ENCODE measurements at places on chromosomes 5 and 9. TPM values are rescaled to one million over a fixed set of nuclear protein-coding genes. Genes with fewer than 3 reads are reported as not detected.

DNA sequence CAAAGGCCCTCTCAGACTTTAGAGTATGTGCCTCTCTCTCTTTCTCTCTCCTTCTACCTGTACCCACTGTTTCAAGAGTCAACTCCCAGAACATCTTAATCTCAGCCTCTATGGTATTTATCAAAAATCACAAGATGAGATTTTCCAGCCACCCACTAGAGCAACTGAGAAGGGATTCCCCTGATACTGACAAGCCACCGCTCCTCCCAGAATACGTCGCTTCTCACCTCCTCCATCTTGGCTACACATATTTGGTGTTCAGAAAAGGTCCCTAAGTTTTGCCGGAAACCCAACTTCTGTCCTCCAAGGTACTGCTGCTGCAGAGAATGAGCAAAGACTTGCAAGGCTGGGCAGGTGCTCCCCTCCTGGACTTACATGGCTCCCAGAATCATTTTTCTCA is 6.1 kb downstream of the GARIN3 start:
- H3K27me3 ChIP-seq: no peaks in the 10 kb centered on the region
- no peak overlapping the region for H3K4me3 ChIP-seq

DNA sequence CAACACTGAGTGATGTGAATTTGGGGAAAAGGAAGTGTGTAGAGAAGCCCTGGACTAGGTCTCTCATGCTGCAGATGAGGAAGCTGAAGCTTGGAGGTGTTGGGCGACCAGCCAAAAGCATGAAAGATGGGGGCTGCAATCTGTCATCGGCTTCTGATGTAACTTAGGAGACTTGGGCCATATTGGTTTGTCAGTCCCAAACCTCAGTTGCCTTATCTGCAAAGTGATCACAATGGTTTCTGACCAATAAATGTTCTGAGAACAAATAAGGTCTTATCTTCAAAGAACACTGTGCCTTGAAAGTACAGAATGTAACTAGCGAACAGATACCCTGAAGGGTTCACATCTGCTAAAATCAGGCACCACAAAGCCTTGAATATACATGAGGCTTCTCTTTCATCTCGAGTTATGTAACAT is 198.4 kb upstream of the NR3C1 start:
- no peak for DNase-seq
- peaks cover 8% of the 10 kb centered on the region for H3K4me1 ChIP-seq
- H3K27ac ChIP-seq: no peak overlapping the region
- no peak overlapping the region for H3K4me3 ChIP-seq
- H3K36me3 ChIP-seq: no peaks in the 10 kb centered on the region

DNA sequence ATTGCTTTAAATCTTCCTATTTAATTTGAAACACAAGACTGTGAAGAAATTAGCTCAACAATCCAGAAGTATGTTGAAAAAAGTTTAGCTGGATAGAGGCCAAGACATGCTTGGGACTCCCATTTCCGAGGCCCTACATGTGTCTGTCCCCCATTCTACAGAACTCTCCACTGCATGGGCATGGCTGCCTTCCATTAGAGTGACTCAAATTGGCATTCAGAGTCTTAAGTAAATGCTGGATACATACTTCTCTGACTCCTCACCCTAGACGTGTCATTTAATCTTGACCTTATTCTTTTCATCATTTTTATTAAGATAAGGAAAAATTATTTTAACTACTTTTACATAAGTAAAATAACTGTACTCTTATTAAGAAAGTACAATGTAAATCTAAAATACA is 530.4 kb upstream of the CDH9 start:
- DNase-seq: no peak
- no peak overlapping the region for H3K4me3 ChIP-seq
- H3K4me1 ChIP-seq: no peaks in the 10 kb centered on the region

DNA sequence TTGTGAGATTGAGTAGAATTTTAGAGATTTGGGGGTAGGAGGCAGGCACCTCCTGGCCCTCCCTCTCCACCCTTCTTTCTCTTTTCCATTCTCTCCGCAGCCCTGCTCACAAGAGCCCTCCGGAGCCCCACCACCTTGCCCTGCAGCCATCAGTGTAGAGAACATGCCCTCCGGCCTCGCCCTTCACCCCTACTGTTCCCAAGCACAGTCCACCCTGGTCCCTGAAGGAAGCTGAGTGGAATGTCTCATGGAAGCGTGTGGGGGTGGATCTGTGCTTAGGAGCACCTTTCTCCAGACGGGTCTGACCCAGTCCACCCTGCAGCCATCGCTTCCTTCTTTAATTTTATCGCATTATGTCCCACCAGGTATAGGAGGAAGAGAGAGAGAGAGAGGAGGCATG is 267.1 kb downstream of the NSG2 start:
- H3K4me3 ChIP-seq: no peak overlapping the region
- H3K36me3 ChIP-seq: no peaks in the 10 kb centered on the region
- H3K4me1 ChIP-seq: no peaks in the 10 kb centered on the region
- H3K27me3 ChIP-seq: peaks cover 2% of the 10 kb centered on the region
- H3K27ac ChIP-seq: no peak overlapping the region

DNA sequence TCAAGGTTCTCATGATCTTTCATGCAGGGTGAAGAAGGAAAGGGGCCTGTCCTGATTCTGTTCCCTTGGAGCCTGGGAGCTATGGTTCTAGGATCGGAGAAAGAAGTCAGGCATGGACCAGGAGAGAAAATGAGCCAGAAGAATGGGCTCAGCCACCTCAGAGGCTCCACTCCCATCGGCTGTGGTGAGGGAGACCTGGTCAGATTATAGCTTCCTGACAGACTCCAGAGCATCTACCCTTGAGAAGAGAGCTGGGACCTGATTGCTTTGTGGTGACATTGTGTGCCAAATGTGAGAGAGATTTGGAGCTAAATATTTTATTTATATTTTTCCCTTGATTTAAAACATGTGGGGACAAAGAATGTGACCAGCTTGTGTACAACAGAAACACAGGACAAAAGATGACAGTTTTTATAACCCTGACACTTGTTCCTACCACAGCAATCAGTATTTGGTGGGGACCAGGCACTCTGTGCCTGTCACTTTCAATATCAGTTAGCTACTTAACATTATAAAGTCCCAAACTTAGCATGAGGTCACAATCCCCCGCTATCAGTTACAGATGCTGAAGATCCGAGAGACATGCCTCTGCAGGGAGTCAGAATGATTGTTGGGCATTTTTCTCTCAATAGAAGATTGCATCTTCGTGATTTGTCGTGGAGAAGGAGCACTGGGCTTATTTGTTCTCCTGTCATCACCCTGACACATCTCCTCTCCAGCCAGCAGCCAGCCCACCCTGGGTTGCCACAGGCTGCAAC is 228.3 kb upstream of the ADAMTS16 start:
- DNase-seq: no peak
- H3K4me3 ChIP-seq: no peak overlapping the region
- H3K4me1 ChIP-seq: no peaks in the 10 kb centered on the region
- H3K27me3 ChIP-seq: no peaks in the 10 kb centered on the region
- no peak overlapping the region for H3K27ac ChIP-seq

DNA sequence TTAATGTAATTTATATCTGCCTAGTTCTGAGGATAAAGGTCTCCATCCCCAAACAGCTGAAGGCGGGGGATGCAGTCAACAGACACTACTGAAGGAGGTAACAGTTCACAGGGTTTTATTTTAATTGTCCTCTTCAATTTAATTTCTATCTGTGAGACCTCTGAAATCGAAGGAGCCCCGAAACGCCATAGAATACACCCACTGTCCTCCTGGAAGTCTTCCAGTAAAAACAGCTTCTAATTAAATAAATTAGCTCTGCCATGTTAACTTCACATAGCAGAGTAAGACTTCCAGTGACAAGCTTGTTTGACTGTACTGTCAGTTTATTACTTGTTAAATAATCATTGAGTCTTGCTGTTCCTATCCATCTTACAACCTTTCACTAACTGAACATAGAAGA is 193.5 kb downstream of the SEC61B start:
- no peaks in the 10 kb centered on the region for H3K36me3 ChIP-seq
- DNase-seq: no peak
- no peaks in the 10 kb centered on the region for H3K4me1 ChIP-seq
- no peak overlapping the region for H3K4me3 ChIP-seq
- H3K27me3 ChIP-seq: no peaks in the 10 kb centered on the region

DNA sequence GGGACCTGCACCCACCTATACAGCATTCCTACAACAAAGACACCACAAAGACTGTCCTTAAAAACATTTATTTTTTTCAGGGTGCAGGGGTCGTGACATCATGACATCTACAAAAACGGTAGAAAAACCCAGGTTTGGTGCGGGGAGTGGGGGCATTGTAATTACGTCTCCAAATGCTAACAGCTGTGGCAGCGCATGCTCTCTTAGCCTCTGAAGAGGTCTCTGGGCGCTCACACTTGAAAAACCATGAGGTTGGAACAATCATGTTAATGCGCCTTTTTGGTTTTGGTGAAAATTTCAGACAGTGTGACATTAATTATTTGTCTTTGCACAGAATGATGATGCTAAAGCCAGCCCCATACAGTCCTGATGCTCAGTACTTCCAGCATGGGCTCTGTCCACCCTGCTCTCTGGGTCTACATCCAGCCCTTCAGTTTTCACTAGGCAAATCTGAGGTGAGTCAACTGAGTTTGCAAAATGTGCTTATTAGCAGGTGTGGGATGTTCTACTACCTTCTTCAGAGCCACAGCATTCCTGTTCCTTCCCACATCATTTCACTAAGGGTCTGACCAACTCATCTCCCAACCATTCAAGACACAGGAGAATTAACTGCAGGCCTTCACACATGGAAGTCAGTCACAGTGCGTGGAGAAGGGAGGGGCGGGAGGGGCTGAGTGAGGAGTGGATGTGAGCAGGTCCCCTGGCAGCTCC is 14.1 kb downstream of the ALDH1B1 start:
- H3K36me3 ChIP-seq: no peaks in the 10 kb centered on the region
- no peak overlapping the region for H3K27ac ChIP-seq
- DNase-seq: no peak
- no peaks in the 10 kb centered on the region for H3K4me1 ChIP-seq
- H3K4me3 ChIP-seq: no peak overlapping the region

GRCh38 chr5:7395432-7395946 is 449 bp upstream of the ADCY2 start:
- no peaks in the 10 kb centered on the region for H3K36me3 ChIP-seq
- peaks cover 29% of the 10 kb centered on the region for H3K27me3 ChIP-seq
- no peaks in the 10 kb centered on the region for H3K4me1 ChIP-seq
- DNase-seq: no peak
- no peak overlapping the region for H3K27ac ChIP-seq
- H3K4me3 ChIP-seq: no peak overlapping the region

- DNase-seq: no peak
- H3K27me3 ChIP-seq: no peaks in the 10 kb centered on the region
- no peak overlapping the region for H3K4me3 ChIP-seq
- H3K27ac ChIP-seq: no peak overlapping the region
Measured at GRCh38 chr5:2353211-2353610, 398.3 kb downstream of the IRX2 start.

DNA sequence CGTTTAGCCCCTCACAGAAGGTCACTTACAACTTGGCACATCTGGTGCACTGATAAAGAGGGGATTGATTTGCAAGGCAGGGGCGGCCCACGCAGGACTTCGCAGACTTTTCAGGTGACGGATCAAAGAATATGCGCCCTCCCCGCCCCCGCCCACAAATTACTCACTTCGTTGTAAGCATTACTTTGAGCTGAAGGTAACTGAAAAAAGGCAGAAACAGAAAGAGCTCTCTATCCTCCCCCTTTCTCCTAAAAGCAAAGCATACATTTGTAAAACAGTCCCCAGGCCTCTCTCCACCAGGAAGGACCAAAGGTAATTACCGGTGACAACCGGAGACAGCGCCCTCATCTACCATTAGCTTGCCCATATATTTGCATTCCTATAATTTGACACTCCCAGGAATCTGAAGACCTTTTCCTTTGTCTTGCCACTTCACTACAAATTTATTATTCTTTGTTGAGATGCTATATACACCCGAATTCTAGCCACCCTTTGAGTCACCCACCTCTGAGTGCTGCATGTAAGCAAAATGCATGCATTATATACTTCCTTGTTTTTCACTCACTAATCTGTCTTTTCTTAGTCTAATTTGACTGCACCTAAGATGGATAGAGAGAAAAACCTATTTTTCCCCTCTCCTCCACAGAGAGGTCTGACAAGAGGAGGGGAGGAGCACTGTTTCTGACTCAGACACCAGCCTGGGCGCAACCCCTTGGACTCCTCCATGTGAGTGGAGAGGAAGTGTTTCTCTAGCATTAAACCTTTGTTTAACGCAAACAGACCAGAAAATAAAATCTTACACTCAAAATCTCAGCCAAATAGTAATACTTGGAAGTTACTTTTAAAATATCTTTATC is 74.7 kb upstream of the SPIN1 start:
- H3K4me3 ChIP-seq: no peak overlapping the region
- no peaks in the 10 kb centered on the region for H3K36me3 ChIP-seq
- H3K27ac ChIP-seq: no peak overlapping the region
- H3K4me1 ChIP-seq: peaks cover 14% of the 10 kb centered on the region

- DNase-seq: no peak
- no peak overlapping the region for H3K27ac ChIP-seq
- H3K27me3 ChIP-seq: no peaks in the 10 kb centered on the region
- no peak overlapping the region for H3K4me3 ChIP-seq
- H3K36me3 ChIP-seq: no peaks in the 10 kb centered on the region
Measured at GRCh38 chr5:161095953-161096352, 243.9 kb upstream of the ATP10B start.

DNA sequence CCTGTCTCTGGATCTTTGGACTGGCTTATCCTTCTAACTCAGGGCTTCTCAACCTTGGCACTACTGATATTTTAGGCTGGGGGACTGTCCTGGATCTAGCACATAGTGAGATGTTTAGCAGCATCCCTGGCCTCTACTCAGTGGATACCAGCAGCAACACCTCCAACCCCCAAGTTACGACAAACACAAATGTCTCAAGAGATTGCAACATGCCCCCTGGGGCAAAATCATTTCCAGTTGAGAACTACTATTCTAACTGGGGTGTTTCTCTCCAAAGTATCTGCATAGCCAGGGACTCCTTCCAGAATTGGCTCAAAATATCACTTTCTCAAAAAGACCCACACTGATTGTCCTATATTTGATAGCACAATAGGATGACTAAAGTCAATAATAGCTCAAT is 7.2 kb upstream of the TLR4 start:
- no peaks in the 10 kb centered on the region for H3K36me3 ChIP-seq
- no peaks in the 10 kb centered on the region for H3K27me3 ChIP-seq
- H3K27ac ChIP-seq: no peak overlapping the region
- H3K4me1 ChIP-seq: no peaks in the 10 kb centered on the region

The ZNF883 gene
- not detected for total RNA-seq

The ADCY2 gene
- not detected for total RNA-seq

The CPEB4 gene
- total RNA-seq: 13.8 TPM

The AQP7 gene
- 0.44 TPM for total RNA-seq

The STC2 gene
- total RNA-seq: not detected

The IFNK gene
- not detected for total RNA-seq

The IL5 gene
- total RNA-seq: not detected
